CD4-positive, alpha-beta T cell treated with Interferon gamma for 1 hour (primary cell): ENCODE measurements at places on chromosomes 2 and 18.

- no peak for DNase-seq
These were observed 2.5 kb upstream of the IL36RN start for GRCh38 chr2:113056521-113056920.

DNA sequence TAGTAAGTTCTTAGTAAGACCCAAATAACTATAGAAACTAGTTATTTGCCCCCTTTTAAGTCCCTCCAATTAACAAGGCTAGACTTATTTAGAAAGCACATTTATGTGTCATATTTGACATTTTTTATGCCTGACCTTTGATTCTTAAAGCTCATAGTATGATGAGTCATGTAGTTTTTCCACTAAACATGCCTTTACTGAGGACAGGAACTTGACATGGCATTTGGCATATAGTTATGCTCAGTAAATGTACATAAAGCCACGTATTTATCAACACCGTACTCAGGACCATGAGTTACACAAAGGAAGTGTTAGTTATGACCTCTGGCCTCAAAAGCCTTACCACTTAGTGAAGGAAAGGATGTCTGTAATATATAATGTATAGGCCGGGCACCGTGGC is 78.9 kb downstream of the GNAL start:
- DNase-seq = no peak

GRCh38 chr18:500632-501405 is at the start of gene COLEC12:
Gene COLEC12 (minus strand): TSS chr18:500701. CDS start chr18:500514, 187 bp downstream.
- DNase-seq = no peak

DNA sequence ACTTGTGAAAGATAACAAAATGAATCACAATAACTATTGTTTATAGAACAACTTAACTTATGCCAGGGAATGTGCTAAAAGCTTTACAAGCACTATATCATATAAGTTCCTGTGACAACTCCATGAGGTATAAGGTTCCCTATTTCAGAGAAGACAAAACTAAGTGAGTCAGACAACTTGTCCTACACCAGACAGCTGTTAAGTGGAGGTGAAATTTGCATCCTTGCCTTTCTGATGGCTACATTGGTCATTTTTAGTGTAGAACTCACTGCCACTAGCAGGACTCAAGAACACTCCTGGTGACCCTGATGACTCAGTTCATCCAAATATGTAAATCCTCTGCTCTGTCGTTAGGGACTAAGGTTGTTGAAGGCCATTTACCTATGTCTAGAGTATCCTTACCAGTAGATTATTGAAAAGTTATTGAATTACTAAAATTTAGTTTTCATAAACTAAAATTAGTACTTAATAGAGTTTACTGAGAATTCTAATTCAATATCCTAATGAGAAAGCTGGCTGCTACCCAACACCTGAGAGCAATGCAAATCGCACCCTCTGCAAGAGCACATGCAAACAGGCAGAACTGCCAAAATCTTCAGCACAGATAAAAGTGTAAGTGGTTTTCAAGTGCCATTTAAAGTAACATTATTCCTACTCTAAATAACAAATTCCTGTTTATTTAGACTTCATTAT is 636.2 kb downstream of the NRXN1 start:
- DNase-seq = no peak

- no peak for DNase-seq
These were observed 42.6 kb upstream of the DSC1 start for GRCh38 chr18:31205273-31205672.

DNA sequence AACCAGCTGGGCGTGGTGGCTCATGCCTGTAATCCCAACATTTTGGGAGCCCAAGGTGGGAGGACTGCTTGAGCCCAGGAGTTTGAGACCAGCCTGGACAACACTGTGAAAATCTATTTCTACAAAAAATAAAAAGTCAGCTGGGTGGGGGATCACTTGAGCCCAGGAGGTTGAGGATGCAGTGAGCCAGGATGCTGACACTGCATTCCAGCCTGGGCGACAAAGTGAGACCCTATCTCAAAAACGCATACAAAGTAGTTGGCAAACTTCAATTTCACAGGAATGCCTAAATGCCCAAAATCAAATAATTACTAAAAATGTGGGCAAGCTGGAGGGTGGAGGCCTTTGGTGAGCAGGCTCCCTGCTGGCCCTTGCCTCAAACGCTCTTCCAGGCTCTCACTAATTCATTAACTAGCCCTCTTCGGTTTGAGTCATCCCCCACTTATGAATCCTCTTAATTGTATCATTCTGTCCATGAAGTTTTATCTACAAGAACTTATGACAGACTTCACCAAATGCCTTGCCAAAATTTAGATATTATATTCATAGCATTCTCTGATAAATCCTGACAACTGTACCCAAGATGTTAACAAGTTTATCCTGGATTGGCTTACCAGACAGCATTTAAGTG is 68.7 kb upstream of the ZFP36L2 start:
- DNase-seq = no peak

DNA sequence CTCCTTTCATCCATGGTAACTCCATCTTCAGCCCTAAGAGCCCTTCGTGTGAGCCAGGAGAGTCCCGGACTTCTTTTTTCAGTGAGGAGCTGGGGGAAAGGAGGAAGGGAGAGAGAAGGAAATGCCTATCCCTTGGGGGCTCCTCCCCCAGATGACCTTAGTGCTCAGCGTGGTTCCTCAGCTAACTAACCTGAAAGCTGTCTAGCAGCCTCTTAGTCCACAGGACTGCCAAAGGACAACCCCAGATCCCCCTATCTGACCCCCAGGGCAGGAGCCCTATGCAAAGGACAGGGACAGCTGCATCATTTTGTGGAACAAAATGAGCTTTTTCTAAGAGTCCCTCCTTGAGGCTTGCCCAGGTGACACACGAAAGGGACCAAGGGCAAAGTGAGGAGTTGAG is 7.9 kb downstream of the SPR start:
- no peak for DNase-seq

DNA sequence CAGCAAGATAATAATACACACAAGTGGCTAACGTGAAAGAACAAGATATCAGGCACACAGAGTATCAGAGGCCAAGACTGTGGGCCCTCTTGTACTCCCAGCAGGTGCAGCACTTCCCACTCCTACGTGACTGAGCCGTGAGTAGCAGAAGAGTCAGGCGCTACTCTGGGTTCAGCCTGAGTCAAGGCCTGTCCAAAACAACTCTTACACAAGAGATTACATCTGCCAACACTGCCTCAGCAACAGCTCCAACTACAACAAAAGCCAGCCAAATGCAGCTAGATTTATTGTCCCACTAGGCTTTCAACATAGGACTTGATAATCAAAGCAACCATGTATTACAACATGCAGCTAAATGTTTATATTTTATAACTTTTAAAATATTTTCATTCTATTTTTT is 56.2 kb downstream of the ITSN2 start:
- no peak for DNase-seq

DNA sequence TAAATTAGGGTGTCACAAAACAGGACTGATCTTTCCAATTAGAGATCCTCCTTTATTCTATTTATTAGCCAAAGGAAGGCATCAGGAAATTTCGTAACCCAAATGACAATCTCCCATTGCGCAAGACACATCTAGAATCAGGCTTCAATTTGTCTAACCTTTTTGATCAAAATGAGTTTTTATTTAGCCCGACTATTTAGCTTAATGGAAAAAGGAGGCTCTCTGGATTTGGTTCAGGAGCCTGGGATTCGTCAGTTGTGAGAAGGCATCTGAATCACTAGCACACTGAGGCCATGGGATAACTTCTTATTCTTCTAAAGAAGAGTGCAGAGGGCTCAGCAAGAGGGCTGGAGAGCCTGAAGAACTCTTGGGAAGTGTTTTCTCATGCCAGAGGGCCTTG is 332.1 kb upstream of the ETAA1 start:
- no peak for DNase-seq

- DNase-seq = peak; percentile 2
These were observed 678 bp upstream of the ZNF24 start for GRCh38 chr18:35344736-35345459.

DNA sequence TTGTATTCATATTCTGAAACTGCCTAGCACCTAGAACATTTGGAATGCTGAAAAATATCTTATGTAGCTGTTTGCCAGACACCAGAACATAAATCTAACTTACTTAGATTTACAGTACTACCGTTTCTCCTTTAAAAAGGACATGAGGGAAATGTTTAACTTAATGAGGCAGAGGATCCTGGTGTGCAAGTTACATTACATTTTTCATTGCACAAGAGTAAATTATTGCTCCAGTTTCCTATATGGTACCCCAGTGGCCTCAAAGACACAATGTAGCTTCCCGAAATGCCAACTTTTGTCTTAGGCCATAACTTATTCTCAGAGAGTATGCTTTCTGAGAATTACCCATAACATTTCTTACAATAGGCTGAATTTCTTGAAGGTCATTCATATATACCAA is 105.5 kb upstream of the DTNA start:
- no peak for DNase-seq

GRCh38 chr2:241025639-241026038 is 27.2 kb downstream of the SNED1 start:
- no peak for DNase-seq

DNA sequence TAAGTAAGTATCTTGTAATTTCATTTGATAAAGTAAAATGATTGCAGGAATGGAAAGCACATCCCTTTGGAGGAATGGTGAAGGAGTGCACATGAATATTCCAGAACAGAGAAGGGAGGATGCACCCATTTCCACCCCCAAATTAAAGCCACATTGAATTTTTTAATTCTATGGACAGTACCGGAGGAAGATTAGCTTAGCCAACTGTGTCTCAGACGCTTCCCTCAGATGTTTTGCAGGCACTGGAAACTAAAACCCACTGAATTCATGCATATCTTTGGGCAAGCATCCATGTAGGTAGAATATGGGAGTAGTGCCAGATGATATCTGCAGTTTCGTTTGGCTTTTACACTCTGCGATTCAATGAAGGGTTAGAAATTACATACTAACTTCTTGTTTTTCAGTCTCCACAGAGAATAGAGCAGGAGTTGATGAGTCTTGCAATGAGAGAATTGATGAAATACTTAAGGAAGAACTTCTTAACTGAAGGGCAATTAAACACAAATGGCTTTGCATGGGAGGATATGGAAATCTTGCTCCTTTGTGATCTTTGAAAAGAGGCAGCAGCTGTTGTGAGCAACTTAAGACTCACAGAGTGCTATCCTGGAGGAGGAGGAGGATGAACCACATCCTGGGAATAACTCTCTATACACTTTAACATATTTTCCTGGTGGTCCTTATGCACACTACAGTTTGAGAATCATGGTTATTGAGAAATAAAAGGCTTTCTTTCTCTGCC is 71.7 kb upstream of the MYO3B start:
- no peak for DNase-seq

- no peak for DNase-seq
These were observed 28.7 kb downstream of the CCDC141 start for GRCh38 chr2:179021258-179021657.

DNA sequence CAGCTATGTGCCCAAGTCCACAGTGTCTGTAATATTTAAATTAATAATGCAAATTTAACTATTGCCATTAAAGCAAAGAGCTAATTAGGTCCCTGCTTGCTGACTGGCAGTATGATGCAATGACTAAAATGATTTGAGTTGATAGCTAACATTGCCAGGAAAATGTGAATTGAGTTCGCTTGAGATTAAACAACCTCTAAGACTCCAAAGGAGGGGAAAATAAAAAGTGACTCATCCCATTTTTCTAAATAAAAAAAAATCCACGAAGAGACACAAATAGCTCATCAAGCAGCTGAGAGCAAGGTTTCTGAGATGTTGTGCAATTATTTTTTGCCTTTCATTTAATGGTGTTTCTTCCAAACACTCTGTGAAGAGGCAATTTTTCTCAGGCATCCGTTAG is 413.0 kb downstream of the MTX2 start:
- no peak for DNase-seq

- peak; percentile 47 for DNase-seq
These were observed 62.2 kb upstream of the PMAIP1 start for GRCh38 chr18:59837586-59837985.

- DNase-seq = peak; percentile 5
These were observed 86.4 kb upstream of the HK2 start for GRCh38 chr2:74747411-74748080.

DNA sequence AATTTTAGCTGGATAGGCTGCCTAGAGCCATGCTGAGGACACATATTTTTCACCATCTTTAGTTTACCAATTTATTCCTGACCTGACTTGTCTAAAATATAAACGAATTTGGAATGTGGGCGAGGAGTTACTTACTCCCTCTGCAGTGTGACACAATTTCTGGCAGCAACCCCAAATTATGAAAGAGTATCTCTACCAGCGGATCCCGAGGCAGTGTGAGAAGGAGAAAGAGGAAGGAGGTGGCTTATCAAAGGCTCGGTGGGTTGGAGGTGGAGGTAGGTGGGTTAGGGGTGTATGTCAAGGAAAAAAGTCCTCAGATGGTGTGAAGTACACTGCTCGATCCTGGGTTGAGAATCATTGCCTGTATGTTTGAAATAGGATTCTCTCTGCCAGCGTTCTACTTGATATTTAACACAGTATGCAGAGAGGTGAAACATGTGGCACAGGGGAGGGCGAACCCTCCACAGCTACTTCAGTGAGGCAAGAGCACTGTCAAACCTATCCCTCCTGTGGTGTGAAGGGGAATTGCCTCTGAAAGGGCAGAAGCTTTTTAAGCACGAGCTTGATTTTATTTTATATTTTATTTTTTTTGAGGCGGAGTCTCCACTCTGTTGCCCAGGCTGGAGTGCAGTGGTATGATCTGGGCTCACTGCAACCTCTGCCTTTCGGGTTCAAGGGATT is 76.0 kb downstream of the RFTN2 start:
- no peak for DNase-seq

- DNase-seq = no peak
These were observed 115.8 kb upstream of the CWC22 start for GRCh38 chr2:180122874-180123273.

- DNase-seq = no peak
These were observed 24.8 kb downstream of the BOLL start for GRCh38 chr2:197760293-197760657.

- DNase-seq = no peak
These were observed 12.0 kb upstream of the NRP2 start for GRCh38 chr2:205670292-205670691.

- DNase-seq = no peak
These were observed 110.1 kb downstream of the POLE4 start for GRCh38 chr2:75068546-75068945.

DNA sequence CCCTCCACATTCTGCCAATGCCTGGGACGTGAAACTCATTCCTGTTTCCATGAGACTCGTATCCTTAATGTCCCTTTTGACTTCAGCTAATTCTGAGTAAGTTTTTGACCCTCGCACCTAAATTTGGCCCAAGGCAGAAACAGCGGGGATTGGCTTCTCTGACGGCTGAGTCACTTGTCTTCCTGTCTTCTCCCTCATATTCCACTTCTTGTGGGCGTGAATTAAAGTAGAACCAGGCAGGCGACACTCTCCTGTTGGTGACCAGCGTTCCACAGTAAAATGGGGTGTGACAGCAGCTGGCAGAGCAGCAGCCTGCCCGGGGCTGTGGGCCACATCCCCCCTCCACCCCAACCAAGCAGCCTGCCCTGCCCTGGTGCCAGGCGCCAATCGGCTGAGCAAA is 15.5 kb downstream of the TTC32 start:
- DNase-seq = no peak

GRCh38 chr2:128261245-128262128 is 57.2 kb downstream of the HS6ST1 start:
- no peak for DNase-seq

GRCh38 chr2:74764429-74765272 is 69.3 kb upstream of the HK2 start:
- no peak for DNase-seq
